Upper lobe of right lung (tissue), 1 donor: ENCODE measurements at places on chromosomes 3 and 15. TPM values are rescaled to one million over a fixed set of nuclear protein-coding genes. Genes with fewer than 3 reads are reported as not detected.

Gene IQCF5
- not detected for total RNA-seq

Gene ZIC4
- not detected for total RNA-seq

Gene TGFBR2
- total RNA-seq, result 329 TPM

Gene ST3GAL6
- total RNA-seq, result 29.4 TPM

DNA sequence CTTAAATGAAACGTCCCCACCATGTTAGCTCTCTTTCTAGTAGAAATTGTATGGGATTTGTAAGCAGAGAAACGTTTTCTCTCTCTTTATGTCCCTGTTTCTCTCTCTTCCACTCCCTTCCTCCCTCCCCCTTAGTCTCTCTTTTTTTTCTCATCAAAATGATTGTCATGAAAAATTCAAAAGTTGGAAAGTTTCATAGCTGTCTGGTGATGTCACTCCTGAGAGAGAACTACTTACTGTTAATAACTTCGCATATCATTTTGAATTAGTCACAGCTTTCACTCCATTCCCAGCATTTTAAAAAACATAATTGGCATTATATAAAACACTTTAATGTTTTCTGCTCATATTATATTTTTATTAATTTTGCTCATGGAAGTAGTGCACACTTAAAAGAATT is 331.1 kb downstream of the C3orf38 start:
- H3K4me3 ChIP-seq, result no peak overlapping the region
- DNase-seq, result no peak
- no peaks in the 10 kb centered on the region for H3K36me3 ChIP-seq
- no peaks in the 10 kb centered on the region for H3K27me3 ChIP-seq
- H3K27ac ChIP-seq, result no peak overlapping the region
- H3K4me1 ChIP-seq, result no peaks in the 10 kb centered on the region

- H3K4me3 ChIP-seq, result no peak overlapping the region
- no peaks in the 10 kb centered on the region for H3K27me3 ChIP-seq
- no peak for DNase-seq
- no peaks in the 10 kb centered on the region for H3K4me1 ChIP-seq
- no peak overlapping the region for H3K27ac ChIP-seq
Observed at GRCh38 chr3:185030951-185031350, 121.9 kb downstream of the C3orf70 start.

- H3K4me1 ChIP-seq, result no peaks in the 10 kb centered on the region
- no peaks in the 10 kb centered on the region for H3K27me3 ChIP-seq
- no peak overlapping the region for H3K27ac ChIP-seq
- no peak for DNase-seq
- no peak overlapping the region for H3K4me3 ChIP-seq
Observed at GRCh38 chr3:183662099-183662498, 26.7 kb downstream of the KLHL24 start.

DNA sequence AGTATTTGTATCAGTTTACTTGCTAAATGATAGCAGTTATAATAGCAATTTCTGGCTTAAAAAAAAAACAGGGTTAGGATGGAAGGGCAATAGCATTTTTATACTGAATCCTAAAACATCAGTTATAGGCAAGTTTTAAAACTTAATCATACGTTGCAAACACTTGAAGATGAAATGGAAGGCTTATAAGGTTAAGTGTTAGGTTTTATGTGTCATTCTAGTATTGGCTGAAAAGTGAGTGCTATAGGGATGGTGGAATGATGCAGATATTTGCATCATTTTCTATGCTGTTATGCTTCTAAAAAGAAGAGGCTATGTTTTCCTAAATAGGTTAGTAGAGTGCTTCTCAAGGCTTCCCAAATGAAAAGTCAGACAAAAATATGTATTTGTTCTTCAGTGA is 23.3 kb downstream of the ARIH1 start:
- H3K4me1 ChIP-seq, result peaks cover 49% of the 10 kb centered on the region
- peaks cover 6% of the 10 kb centered on the region for H3K36me3 ChIP-seq

DNA sequence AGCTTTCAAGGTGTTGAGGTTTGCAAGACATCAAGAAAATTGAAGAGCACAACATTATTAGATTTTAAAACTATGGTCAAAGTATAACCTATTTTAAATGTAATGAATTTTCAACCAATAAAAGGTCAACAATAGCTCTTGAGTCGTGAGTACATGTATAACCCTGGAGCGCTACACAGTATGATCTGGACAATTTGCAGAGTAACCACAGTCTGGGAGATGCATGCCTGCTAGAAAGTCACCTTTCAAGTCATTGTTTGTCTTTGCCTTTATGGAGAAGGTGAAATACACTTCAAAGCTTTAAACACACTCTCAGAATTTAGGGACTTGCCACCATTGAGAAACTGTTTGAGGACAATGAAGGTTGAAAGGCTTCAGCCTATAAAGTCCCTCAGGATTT is 112.6 kb upstream of the ALCAM start:
- no peaks in the 10 kb centered on the region for H3K36me3 ChIP-seq
- no peak for DNase-seq
- no peaks in the 10 kb centered on the region for H3K27me3 ChIP-seq
- no peak overlapping the region for H3K4me3 ChIP-seq
- H3K27ac ChIP-seq, result no peak overlapping the region
